ENCODE measurements at places on chromosomes 12 and 14.

DNA sequence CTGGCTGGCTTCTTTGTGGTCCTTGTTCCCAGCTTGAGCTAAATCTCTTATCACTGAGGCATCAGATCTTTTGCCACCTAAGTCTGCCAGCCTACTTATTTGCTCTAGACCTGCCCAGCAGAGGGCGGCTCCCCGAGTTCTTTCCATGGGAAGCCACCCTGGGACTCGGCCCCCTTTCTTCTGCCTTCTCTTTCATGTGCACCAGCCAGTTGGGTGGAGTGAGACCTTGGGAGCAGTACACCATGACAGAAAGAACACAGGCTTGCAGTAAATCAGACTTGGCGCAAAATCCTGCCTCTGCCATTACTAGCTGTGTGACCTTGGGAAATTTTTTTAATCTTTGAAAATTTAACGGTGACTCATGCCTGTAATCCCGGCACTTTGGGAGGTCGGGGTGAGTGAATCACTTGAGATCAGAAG, 7.4 kb downstream of the SMAGP start:
- DNase-seq, result peak; percentile 63

DNA sequence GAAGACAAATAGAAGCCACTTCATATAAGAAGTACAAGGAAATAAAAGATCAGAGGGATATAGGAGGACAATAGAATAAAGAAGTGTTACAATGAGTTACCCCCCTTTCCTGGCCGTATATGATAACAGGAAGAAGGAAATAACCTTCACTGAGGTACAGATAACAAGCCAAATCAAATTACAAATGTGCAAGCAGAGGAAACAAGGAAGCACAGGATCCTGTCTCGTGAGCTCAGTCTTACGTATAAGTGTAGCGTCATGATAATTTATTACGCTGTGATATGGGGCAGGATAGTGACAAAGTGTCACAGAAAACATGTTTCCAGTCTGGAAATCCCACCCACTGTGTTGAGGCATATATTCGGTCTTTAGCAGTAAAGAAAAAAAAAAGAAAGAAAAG, 26.5 kb downstream of the CRACR2A start:
- DNase-seq, result peak; percentile 51

DNA sequence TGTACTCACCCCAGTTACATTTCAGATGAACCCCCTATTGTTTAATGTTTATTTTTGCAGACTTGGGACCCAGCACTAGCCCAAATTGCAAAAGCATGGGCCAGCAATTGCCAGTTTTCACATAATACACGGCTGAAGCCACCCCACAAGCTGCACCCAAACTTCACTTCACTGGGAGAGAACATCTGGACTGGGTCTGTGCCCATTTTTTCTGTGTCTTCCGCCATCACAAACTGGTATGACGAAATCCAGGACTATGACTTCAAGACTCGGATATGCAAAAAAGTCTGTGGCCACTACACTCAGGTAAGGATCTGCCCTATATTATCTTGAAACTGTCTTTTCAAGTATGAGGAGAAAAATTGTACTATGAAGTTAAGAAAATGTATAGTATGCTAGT, 1.2 kb downstream of the GLIPR1 start:
- no peak for DNase-seq

DNA sequence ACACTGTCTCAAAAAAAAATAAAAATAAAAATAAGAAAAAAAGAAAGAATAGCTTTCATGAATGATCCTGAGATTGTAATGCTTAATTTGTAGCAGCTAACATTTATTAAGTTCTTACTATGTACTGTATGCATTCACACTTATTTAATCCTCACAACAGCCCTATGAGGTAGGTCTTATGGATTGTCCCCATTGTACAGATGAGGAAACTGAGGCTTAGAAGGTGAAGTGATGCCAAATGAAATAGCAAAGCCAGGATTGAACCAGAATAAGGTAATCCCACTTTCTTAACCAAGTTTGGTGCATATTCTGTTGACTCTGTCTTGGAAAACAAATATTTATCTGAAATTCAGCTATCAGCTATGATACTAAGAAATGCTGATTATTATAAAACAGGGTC, 2.1 kb downstream of the USP30 start:
- no peak for DNase-seq

- no peak for DNase-seq
Measured at GRCh38 chr14:104309657-104310369, 171.4 kb downstream of the KIF26A start.

DNA sequence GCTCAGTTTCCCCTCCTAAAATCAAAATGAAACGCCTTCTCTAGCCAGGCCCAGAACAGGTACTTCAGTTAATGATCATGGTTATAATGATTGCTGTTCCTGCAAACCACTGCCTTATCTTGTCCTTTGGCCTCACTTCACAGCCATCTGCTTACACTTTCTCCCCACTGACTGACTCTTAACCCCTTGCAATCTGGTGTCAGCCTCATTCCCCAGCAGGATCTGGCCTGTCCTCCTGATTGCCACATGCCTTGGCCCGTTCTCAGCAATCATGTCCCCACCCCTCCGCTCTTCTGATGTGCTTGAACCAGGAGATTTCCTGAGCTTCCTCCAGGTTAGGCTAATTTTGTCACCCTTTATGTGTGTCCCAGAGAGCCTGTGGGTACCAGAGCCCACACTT, 64.5 kb downstream of the KCNA1 start:
- DNase-seq, result no peak

DNA sequence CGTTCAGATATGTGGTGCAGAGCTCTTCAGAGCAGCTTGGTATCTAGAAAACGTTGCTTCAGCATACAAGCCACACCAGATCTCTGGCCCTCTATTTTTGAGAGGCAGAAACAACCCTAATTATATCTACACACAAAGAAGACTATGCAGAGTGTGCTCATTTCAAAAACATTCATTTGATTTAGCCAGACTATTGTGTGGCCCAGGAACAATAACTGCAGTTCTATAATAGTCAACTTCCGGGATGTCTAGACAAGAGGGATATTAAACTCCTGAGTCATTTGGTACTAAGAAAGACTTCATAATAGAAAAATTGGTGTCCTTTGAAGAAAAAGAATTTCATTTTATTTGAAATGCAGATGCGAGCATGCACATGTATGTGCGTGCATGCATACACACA, 153.8 kb downstream of the PELI2 start:
- peak; percentile 94 for DNase-seq

DNA sequence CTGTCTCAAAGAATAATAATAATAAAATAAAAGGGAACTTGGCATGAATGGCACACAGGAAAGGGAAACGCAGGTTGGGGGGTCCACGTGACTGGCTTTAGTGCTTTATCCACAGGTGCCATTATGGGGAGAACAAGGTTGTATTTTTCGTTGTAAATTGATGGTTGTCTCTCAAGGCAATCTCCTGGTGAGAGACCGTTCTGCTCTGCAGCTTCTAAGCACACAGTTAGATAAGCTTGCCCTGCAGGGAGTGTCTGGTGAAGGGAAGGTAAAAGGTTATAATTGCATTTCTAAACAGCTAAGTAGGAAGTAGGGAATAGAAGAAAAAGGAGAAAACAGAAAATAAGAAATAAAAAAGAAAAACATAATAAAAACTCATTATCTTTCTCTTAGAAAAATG, 69.1 kb upstream of the CPSF6 start:
- no peak for DNase-seq

GRCh38 chr12:48004053-48004941, at the start of gene COL2A1:
TSS of gene COL2A1 (minus strand) at chr12:48004476. CDS start at chr12:48004321, 155 bp downstream.
- peak; percentile 27 for DNase-seq

GRCh38 chr12:27220055-27220987, 23.8 kb upstream of the STK38L start:
- no peak for DNase-seq

DNA sequence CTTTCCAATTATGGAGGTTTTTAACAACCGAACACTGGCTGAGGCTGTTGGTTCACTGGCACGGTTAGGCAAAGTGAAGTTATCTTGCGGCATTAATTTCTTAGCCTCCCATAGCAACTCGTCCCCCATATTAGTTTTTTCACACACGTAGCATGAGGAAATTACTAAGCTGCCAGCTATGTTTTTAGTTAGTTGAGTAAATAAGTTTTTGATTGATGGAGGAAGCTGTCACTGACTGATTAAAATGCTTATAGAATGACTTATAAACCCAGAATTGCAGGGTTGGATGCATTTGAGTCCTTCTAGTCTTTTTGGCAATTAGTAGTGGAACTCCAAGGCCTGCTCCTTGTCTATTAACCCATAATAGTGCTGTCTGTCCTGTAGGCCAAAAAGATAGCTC, 97.1 kb downstream of the ALG10 start:
- DNase-seq, result no peak

- no peak for DNase-seq
Measured at GRCh38 chr12:4771172-4771959, 51.2 kb downstream of the GALNT8 start.

DNA sequence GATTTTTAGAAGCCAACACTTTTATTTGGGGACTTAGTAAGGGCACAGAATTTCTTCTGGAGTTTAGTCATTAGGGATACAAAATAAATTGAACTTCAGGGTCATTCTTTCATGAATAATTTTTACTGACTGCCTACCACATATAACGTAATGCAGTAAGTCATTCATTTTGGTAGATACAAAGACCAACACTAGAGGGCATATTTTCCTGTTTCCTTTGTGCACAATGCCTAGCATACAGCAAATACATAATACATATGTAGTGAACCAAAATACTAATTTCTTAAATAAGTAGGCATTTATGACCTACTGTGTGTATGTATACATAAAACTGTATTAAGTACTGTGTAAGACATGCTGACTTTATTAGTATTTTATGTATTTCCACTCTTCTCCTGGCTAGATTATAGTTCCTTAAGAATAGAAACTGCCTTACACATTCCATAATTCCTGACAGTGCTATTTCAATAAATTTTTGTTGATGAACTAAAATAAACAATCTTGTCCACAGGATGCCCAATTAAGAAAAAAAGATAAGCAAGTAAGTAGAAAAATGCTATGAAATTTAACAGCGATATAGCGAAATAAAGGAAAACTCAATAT, 47.9 kb downstream of the PPP1R12A start:
- peak; percentile 77 for DNase-seq

DNA sequence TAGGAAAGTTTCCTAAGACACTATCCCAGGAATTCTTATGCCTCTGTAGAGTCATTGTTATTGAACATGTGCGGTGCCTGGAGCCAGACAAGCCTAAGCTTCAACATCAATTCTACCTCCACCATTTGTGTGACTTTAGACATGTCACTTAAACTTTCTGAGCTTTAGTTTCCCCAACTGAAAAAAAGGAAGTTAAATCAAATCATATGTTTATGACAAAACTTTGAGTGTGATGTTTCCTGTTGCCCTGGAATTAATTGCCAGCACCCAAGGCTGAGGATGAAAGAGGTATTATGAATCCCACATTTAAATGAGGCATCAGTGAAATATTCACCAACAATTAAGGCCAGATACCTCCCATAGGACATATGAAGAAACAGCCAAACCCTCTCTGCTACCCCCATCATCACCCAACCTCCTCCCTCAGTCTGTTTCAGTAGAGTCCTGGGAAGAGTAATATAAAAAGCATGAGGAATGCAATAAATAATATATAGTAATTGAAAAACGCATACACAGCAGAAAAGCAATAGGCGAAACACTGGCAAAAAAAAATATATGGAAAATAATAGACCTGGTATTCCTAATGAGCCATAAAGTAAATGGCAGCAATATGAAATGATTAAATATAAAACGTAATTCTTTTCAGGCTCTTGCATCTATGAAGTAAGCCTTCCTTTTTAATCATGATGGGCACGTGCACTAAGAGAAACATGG, 182.0 kb upstream of the DCN start:
- DNase-seq, result no peak

DNA sequence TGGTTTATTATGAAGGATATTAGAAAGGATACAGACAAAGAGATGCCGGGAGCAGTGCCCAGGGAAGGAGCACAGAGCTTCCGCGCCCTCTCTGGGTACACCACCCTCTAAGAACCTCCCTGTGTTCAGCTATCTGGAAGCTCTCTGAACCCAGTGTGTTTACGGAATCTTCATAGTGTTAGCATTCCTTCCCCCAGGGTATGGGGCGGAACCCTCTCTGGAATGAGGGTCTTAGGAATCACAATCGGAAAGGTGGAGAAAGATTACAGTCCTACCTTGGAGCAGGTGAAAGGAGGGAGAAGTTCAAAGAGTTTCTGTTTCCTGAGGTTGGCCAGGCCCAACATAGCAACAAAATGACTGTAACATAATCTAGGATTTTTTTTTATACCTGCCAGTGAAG, 6.8 kb upstream of the NUDT4 start:
- DNase-seq, result no peak

DNA sequence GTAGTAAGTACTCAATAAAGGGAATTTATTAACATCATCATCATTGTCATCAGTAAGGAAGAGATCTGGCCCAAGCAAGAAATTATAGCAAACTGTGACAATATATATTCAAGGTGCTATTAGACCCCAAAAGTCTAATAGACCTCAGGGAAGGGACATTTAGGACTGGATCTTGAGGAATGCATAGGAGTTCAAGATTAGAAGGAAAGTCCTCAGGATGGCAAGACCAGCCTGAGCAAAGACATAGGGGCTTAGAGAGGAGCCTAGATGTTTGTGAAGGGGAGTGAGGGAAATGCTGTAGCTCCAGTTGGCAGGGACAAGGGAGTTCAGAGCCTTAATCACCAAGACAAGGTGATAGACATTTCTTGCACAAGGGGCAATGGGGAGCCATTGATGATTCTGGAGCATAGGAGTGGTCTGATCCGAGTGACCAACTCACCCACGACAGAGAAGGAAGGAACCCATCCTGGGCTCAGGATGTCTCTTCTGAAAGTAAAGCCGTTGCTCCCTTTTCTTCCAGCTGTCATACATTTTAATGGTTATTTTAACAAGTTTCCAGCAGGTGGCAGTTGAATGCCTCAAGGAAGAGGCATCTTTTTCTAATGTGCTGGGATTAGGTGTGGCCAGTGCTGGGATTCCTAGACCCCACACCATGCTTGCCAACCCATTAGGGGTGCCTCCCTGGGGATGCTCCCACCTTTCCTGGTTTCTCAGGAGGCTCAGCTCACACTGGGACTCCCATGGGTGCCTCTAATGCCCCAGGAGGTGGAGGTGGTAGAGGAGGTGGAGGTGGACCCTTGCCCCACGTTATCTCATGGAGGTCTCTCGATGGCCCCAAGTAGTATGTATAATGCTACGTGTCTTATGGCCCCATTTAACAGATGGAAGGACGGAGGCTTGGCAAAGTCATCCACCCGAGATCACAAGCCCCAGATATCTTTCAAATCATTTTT, 37.8 kb downstream of the PHETA1 start:
- DNase-seq, result peak; percentile 59

DNA sequence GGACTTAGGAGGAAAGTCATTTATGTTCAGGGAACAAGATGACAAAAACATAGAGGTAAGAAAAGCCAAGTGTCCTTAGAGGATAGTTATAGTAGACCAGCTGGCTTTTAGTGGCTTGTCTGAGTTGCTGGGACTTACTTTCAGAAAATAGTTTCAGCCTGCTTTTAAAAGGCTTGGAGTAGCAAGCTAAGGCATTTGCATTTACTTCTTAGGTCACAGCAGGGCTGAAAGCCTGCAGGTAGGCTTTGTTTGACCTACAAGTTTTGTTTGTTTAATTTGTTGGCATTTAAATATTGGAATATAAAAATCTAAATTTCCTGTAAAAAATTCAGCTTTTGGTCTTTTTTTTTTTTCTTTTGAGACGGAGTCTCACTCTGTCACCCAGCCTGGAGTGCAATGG, 5.1 kb downstream of the ACSS3 start:
- no peak for DNase-seq

- peak; percentile 13 for DNase-seq
Measured at GRCh38 chr12:116880817-116881324, 370 bp downstream of the HRK start.

GRCh38 chr14:69635981-69636639, 24.7 kb downstream of the SUSD6 start:
- DNase-seq, result no peak
